Calu3 (cell line): ENCODE measurements at places on chromosomes 1 and 21.
A peak's percentile ranks its signal among the peaks of the same experiment; 100 is the strongest.

DNA sequence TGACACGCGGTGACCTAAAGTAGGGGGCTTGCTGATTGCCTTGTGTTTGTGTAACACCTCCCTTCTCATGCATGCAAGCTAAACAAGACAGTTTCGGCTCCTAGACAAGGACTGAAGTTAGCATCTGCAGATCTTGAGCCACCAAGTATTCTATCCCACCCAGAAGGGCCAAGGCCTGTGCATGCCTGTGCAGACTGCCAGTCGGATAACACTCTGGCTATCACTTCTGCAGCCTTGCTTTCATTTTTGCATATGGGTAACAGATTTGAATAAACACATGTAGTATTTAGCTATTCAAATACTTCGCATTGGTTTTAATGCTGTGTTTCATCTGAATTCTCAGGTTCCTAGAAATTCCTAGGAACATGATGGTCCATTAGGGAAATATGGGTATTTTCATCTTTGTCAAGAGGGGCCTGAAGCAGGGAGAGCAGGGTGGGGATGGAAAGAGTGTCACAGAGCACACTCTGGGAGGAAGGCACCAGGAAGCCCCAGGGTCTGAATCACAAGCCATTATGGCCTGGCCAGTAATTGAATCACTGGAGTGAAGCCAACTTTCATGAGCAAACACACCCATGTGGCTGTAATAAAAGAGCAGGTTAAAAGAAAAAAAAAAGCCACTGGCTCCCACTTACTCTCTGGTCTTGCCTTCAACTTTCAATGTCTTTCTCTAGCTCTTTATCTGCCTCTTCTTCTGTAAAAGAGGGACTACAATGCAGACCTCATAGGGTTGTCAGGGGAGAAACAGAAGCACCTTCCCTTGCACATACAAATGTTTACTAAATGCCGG is 28.3 kb downstream of the GADD45A start:
- DNase-seq, result peak; percentile 68

DNA sequence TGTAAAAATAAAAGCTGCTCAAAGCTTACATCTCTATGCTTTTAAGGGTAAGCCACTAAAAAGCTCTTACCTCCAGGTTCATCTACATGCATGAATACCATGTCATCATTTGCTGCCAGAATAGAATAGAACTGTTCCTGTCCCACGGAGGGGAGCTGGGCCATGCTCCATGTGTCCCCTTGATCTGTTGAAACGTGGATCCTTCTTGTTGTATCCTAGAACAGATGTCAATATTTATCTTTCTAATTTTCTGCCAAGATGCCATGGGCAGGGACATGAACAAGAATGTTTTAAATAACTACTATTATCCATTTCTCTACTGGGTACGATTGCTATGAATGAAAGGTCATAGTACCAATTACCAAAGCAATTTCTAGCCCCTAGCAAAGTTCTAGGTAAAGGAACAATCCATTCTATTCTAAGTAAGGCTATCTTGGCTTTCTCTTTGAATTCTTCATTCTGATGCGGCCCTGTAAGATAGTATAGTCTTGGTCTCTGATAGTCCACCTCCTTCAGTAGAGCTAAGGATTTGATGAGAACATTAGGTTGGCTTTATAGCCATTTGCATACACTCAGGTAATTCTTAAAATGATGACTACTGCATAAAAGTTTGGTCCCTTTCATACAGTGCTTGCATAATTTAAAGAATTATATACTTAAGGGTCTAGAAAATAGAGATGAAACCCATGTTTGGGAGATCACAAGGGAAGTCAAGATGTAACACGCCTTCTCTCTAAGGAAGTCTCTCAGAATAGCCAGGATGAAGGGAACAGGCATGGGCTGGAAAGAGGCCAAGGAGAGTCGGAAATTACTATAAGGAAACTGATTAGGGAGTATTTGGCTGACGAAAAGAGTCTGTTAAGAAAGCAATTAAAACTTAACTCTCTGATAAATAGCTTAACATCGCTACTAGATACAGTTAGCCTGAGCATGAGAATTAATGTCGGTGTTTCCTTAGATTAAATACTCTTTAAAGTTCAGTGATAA is 35.4 kb upstream of the MYBPHL start:
- DNase-seq, result no peak

DNA sequence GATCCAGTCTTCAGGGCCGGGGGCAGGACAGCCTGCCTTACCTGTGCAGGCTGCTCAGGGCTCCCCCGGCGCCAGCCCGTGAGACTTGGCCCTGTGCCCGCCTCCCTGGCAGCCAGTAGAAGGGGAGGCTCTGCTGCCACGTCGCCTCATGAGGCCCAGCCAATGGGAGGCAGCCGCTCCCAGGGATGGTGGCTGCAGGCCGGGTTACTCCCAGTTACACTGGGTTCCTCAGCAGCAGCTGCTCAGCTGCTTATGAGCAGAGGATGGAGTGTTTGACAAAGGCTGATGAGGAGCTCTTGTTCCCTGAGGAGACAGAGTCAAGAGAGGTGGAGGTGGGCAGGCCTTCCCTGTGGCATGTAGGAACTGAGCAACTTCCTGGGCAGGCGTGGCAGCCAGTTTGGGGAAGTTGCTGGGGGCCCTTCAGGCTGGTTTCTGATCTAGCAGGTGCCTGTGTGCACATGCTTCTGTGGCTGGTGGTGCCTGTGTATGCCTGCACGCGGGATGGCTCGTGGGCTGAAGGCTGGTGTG is 5.5 kb downstream of the MFSD2A start:
- peak; percentile 10 for DNase-seq

- no peak for DNase-seq
Measured at GRCh38 chr21:38247738-38248510, 8.9 kb upstream of the KCNJ15 start.

GRCh38 chr1:8789314-8790214 is 27.9 kb downstream of the RERE start:
- peak; percentile 27 for DNase-seq

GRCh38 chr1:54926970-54927369 is 40.0 kb upstream of the DHCR24 start:
- no peak for DNase-seq

DNA sequence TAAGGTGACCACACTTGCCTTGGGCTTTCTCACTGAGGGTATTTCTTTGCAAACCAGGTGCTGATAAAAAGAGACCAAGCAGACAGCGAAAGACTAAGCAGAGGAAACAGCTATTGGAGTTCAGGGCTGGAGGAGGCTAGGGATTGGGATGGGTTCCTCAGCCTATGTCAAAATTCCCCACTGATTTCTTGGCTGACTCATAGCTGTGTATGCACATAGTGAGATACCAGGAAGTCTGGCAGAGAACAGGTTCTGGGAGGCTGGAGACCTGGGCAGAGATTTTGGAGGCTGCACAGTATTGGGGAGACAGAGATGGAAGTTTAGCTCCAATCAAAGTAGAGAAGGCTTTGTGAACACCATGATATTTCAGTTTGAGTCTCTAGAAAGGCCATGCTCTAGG is 25.3 kb downstream of the YARS1 start:
- DNase-seq, result no peak

DNA sequence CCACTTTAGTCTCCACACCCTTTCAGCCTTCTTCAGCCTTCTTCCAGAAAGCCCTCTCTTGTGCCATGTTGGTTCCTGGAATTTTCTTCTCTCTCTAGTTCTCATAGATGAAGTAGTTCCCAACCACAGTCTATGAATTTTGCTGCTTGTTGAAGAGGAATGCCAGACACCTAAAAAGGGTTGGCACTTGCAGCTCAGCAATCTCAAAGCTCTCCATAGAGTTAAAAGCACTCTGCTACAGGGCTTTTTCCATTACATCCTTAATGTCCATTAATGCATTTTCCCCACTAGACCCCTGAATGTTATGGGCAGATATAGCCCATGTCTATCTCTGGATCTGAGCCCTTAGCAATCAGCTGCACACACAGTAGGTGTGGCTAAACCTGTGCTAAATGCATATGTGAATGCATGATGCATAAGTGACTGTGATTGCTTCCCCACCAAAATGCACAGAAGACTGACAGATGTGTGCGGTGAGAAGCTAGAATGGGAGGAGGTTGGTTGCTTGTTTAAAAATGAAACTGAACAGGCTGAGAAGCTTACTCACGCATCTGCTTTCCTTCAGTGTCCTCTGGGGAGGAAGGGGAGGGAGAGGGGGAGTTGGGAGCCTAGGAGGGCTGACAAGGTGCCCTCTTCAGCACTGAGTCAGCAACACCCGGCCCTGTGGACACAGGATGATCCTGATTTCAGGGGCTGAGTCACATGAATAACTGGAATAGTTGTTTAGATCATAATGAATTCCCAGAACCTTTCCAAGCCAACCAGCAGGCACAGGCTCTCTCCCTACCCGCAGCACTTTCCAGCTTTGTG is 146.1 kb upstream of the FGGY start:
- DNase-seq, result no peak

- DNase-seq, result no peak
Measured at GRCh38 chr1:49213301-49213700, 436.6 kb upstream of the BEND5 start.
